ENCODE measurements at places on chromosomes 3 and 15.
A peak's percentile ranks its signal among the peaks of the same experiment; 100 is the strongest.

- no peak for DNase-seq
These were observed 77.4 kb downstream of the ANXA2 start for GRCh38 chr15:60320365-60320764.

GRCh38 chr3:50164984-50165909 lies 10.1 kb downstream of the SEMA3F start:
- DNase-seq: peak; percentile 46

- DNase-seq: no peak
These were observed 75.9 kb downstream of the UACA start for GRCh38 chr15:70687482-70687881.

DNA sequence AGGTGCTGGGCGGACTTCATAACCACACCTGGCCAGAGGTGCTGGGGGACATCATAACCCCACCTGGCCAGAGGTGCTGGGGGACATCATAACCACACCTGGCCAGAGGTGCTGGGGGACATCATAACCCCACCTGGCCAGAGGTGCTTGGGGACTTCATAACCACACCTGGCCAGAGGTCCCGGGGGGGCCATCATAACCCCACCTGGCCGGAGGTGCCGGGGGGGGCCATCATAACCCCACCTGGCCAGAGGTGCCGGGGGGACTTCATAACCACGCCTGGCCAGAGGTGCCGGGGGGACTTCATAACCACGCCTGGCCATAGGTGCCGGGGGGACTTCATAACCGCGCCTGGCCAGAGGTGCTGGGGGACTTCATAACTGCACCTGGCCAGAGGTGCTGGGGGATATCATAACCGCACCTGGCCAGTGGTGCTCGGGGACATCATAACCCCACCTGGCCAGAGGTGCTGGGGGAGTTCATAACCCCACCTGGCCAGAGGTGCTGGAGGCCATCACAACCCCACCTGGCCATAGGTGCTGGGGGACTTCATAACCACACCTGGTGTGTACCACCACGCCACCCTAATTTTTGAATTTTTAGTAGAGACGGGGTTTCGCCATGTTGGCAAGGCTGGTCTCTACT lies 10.7 kb upstream of the TUBGCP5 start:
- DNase-seq: no peak

DNA sequence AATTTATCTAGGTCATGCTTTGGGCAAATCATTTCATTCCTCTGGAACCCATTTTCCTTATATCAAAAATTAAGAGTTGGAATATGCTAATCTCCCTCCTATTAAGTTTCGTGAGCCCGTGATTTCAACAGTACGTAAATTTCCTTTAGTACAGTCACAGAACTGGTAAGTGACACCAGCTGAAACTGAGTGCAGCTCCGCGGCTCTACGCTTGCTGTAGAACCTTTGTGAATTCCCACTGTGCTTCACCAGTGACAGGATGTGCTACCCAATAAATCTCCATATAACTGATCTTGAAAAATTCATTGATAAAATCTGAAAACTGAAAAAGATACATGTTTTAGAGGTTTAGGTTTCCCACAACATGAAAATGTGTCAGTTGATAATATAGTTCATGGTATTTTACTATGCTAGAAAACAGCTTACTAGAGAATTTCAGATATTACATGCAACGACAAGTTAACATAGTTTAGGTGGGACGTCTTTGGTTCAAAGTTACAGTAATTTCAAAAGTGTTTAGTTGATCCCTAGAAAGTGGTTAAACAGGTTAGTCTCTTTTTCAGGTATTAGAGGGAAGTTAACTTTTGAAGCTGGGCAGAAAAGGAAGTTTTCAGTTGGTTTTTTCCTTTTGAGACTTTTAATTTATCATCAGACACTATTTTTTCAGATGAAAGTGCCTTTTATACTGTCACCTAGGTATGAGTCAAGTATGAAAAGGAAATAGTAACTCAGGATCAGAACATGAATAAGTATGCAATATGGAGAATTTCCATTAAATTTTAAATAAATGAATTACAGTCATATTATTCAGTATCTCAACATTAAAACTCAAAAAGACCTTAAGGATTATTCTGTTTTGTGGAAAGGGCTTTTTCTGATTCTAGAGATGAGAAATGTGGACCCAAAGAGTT lies 57.0 kb downstream of the PPARG start:
- no peak for DNase-seq

GRCh38 chr15:99365242-99365641 lies 114.0 kb downstream of the LRRC28 start:
- no peak for DNase-seq

- DNase-seq: no peak
These were observed 6.5 kb upstream of the PHLDB2 start for GRCh38 chr3:111852540-111852939.

DNA sequence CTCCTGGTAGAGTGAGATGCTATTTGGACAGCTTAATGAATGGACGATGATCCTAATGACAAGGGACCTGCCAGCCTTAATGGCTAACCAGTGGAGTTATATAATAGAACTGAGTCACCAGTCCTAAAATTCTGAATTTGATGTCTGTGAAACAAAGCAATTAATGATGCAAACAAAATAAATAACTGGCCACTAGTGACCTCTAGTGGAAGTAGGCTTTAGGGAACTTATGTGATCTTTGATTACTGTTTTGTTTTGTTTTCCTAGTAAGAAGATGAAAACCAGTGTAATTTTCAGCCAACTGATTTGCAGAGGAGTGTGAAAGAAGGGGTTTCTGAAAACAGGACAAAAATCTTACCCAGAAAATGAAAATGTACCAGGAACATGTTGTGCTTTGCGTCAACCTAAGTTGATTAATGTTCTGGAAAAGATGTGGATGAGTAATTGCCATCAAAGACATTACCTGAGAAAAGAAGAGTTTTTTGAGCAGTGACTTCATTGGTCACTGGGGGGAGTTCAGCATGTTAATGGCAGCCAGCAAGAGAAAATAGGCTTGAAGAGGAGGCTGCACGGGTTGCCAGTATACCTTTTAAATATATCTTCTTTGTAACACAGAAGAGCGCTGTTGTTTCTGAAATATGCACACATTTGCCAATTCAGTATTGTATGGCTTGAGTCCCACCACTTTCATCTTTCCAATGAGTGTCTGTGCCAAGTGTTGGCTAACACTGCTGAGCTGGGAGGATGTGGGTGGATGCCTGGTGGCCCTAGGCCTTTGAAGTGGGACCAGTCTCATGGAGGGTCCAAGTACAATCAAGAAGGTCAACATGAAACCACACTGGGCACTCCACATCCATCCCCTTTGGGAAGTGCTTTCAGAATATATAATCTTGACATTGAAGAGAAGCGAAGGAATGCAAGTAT lies 9.3 kb downstream of the VEPH1 start:
- peak; percentile 80 for DNase-seq

GRCh38 chr15:31488437-31489204 lies 162.0 kb downstream of the KLF13 start:
- DNase-seq: peak; percentile 92

DNA sequence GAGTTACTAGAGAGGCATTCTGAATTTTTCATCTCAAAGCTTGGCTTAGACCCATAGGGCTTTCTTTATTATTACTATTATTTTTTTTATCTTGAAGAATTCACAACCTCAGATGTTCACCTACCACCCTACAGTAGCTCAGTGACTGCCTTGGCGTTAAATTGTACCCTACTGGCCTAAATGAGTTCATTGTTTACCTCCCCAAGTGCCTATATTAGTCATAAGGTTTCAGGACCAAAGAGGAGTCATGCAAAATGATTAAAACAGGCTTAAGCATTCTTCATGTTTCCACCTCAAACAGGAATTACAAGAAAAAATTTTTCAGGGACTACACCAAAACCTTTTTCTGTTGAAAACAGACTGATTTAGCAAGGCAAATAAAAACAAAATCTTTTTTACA lies 751.5 kb downstream of the SQOR start:
- no peak for DNase-seq

DNA sequence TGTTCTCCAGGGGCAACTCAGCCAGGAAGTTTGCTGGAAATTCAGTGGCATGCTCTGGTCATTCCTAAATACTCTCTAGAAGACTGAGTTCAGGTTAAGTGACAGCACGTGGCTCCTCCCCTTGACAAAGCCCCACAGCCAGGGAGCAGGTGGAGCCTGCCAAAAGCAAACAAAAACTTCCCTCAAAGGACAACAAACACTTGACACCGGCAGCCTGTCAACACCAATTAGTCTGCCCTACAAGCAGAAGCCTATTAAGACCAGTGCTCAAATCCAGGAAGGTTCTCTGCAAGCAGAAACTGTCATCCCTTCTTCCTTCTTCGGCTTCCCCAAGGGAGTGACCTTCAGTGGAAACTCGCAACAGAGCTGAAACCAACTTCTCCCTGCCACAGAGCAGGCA lies 5.0 kb downstream of the MEX3B start:
- no peak for DNase-seq
